ENCODE measurements at places on chromosomes 5 and 9.
A peak's percentile ranks its signal among the peaks of the same experiment; 100 is the strongest.

DNA sequence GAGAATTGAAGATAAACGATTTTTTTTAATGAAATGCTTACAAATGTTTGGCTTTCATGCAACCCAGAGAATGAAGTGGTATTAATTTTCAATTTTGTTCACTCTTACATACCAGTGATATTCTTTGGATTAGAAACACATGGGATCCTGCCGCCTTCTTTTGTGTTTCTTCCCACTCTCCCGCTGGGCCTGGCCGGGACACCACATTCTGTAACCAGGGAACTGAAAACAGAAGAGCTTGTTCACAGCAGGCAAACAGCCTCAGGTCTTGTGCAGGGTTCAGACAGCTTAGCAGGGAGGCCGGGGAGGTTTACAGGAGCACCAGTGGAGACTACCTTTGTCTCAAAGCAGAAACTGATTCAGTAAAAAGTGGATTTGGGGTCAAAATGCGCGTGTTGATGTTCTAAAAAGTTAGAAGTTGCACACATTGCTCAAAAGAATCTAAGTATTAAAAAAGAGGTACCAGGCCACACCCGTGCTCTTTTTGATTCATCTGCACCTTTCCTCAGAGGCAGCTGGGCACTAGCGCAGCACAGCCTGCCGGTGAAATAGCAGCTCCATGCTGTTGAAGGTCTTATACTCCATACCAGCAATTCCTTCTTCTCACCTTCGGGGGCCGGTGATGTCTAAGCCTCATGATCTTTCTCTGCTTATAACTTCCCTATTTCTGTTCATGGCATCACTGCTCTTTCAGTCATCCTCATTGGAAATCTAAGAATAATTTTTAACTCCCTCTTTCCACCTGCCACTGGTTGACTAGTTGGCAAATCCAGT is 67.1 kb downstream of the GRAMD2B start:
- DNase-seq = peak; percentile 69

- no peak for DNase-seq
Observed at GRCh38 chr9:107068581-107068980, 205.6 kb downstream of the ZNF462 start.

DNA sequence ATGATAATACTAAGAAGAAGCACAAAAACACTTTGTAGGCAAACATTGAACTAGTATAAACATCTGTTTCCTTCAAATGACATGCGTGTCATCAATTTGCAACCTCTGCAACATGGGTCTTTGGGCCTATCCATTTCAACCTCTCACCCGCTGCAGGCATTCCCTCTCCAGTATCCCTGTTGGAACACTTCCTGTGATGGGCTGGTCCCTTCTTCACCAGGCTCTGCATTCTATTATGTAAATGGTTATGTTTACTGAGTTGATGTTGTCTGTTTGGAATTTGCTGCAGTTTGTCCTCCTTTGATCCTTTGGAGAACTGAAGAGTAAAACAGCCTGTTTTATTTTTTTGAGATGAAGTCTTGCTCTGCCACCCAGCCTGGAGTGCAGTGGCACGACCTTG is 16.6 kb upstream of the TBC1D2 start:
- DNase-seq = no peak

- DNase-seq = no peak
Observed at GRCh38 chr5:126462239-126463014, 39.2 kb downstream of the GRAMD2B start.

DNA sequence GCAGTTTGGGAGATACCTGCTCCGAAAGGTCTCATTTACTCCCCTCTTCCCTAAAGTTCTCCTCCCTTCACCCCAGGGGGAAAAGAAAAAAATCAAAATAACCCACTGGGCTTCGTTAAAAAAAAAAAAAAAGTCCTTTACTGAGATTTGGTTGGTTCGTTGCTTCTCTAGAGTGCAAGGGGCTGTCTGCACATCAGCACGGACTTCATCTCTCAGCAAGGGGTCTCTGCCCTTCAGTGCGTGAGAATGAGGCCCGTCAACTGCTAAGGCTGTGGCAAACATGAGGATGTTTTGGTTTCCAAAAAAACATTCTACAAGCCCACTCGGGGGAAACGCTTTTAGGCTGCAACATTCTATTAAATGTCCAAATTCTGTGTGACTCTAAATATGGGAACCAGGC is 10.0 kb downstream of the BARHL1 start:
- DNase-seq = no peak

- DNase-seq = no peak
Observed at GRCh38 chr9:5292141-5292540, 12.4 kb downstream of the RLN2 start.

GRCh38 chr9:33129886-33130881 is 37.0 kb downstream of the B4GALT1 start:
- no peak for DNase-seq

DNA sequence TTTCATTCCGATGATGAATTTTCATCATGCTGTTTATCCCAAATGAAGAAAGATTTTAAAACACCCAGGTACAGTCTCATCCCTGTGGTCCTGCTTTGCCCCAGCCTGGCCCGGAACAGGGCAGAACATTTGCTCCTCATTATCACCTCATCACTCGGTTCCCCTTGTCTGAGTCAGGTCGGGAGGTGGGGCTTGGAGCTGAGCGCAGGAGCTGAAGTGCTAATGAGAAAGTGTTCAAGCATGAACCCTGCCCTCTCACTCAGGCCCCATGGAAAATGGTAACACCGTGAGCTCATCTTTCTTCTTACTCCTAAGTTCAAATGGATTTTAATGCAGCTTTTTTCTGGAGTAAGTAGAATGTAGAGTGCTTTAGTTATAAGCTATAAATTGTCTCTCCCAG is 466.2 kb downstream of the KDM4C start:
- DNase-seq = no peak

DNA sequence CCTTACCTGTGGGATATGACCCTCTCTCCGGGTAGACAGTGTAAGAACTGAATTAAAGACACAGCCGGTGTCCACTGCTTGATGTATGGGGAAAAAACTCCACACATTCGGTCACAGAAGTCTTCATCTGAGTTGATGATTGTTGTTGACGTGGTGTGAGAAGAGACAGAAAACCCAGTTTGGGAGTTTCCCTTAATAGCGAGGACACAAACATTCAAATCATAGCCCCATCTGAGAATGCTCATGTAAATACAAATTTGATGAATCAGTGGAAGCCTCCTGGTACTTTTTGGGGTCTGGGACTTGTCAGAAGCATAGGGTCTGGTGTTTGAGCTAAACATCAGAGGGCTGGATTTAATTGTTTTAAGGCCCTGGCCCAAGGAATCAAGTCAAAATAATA is 11.0 kb downstream of the HAVCR1 start:
- no peak for DNase-seq

GRCh38 chr9:2765250-2765880 is 48.1 kb downstream of the KCNV2 start:
- DNase-seq = no peak

DNA sequence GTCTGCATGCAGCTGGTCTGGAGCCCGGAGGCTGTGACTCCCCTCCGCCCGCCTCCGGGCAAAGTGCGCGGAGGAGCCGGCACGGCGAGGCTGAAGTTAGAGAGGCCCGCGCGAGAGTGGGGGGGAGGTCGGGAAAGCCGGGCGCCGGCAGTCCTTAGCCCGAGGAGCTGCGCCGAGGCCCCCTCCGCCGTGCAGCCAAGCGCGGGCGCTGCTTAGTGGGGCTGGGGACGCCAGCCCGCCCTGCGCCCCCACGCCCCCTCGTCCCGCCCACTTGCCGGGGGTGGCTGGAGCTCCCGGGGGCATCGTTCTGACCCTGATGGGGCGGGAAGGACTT is 403 bp downstream of the NINJ1 start:
- DNase-seq = no peak

- DNase-seq = no peak
Observed at GRCh38 chr9:77865385-77866047, 166.1 kb downstream of the GNAQ start.

DNA sequence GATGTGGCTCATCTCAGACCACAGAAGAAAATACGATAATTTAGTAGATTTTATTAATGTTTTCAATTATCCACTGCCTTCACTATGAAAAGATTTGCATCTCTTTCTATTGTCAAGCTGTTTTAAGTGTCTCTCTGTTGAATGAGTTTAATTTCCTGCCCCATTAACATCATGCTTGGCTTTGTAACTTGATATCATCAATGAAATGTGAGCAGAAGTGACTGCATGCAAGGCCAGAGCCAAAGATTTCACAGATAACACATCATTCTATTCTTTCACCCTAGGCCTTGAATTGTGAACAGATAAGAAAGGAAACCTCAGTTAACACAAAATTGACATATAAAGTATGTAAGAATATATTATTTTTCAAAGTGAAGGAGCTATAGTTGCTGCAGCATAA is 986.4 kb upstream of the CDH18 start:
- DNase-seq = no peak

- no peak for DNase-seq
Observed at GRCh38 chr9:4024281-4024777, 275.5 kb downstream of the GLIS3 start.

DNA sequence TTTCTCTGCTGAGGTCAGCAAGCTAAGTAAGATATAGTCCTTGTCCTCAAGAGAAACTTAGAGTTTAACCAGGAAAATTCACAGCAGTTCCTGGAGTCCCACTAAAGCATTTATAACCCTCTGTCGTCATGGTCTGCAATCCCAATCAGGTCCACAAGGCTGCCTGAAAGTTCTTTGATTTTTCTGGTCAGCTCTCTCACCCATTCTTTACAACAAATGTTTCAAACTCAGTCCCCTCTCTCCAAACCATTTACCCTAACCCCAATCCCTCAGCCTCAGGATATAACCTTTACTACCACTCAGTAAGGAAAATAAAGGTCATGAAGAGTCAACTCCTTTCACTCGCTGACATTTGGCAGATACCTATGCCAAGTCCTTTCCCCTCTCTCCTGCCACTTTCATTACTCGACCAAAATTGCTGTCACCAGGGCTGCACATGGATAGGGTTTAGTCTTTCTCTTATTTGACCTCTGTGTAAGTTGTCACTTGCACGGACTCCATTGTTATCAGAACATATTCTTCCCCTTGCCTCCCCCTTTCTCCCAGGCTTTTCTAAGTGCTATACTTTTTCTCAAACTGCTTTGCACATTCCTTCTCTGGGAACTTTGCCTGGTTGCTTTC is 936.6 kb downstream of the NR2F1-AS1 start:
- no peak for DNase-seq

DNA sequence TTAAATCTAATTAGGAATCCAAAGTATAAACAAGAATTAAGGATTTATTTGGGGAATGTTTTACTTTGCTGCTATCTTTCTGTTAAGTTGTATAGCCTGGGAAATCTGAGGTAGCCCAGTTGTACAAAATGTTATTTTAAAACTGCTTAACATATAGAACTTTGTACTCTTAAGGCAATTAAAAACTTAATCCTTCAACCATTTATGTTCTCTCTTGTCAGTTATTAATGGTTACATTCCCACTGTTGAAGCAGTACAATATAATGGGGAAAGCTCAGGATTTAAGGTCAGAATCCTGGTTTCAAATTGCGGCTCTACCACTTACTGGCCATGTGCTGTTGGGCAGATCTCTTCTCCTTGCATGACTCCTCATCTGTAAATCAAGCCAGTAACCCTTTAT is 32.7 kb downstream of the FBXO38 start:
- no peak for DNase-seq

GRCh38 chr5:6508931-6509330 is 60.3 kb downstream of the UBE2QL1 start:
- no peak for DNase-seq

DNA sequence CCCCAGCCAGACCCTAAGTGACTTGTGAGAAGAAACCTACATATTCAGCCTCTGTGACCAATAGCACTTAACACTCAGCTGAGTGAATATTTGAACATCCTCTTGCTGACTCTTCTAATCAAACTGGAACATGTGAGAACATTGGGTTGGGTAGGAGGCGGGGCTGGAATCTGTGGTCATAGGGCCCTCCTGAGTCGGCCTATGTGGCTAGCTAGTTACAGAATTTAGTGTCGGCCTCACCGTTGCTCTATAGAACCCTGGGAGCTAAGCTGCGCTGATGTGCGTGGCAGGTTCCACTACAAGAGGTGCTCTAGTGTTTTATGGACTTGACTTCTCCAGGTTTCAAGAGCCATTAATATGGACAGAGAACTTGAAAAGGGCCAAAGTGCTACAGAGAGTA is 138.8 kb downstream of the DROSHA start:
- no peak for DNase-seq

GRCh38 chr5:101390151-101390908 is 487.2 kb upstream of the ST8SIA4 start:
- no peak for DNase-seq

GRCh38 chr9:27472195-27472594 is 51.9 kb upstream of the IFNK start:
- peak; percentile 55 for DNase-seq

DNA sequence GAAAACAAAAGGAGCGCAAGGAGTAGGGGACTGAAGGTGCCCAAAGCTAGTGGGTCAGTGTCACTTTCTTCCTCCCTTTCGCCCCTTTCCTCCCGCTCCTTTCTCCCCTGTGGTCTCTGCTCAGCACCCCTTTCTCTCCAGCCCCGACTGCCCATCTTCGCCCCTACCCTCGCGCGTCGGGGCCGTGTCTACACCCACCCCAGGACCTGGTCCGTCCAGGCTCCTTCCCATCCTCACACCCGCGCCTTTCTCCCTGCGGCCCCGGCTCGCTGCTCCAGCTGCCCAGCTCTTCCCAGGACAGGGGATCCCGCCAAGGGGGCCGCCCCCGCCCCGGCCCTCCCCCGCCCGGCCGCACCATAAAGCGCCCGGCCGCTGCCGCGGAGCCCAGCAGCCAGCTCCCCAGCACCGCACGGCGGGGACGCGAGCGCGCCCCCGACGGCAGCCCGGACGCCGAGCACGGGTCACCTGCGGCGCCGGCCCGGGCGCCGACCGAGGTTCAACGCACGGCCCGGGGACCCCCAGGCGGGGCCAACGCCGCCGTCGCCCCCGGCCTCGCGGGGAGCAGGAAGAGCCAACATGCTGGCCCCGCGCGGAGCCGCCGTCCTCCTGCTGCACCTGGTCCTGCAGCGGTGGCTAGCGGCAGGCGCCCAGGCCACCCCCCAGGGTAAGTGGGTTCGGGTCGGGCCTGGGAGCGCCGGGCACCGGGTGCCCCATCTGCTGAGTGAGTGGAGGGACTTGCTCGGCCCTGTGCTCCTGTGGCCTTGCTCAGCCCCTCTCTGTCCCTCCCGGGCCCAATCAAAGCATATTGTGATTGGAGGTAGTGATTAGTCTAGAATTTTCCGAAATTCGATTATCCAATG is at the start of gene THBS4:
TSS of gene THBS4 (plus strand) at position 387 of the 860 bp plus-strand sequence. CDS start at position 577, 190 bp downstream.
- DNase-seq = no peak

- no peak for DNase-seq
Observed at GRCh38 chr5:95643152-95643551, 3.4 kb upstream of the RFESD start.

DNA sequence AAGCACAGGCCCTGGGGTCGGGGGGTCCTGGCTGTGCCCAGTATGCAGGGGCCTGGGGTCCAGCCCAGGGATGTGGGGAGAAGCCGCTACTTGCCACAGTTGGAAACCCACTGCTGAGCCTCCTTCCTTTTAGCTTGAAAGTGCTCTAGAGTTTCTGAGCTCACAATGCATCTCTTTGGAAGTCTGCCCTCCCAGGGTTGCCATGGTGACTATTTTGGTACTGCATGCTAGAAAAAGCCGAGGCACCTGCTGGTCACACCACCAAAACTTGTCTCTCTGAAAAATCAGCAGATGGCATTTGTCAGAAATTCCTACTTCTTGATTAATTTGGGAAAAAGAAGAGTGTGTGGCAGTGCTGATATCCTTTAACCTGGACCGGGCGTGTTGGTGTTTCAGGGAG is 151.8 kb downstream of the SEC61B start:
- no peak for DNase-seq
